Ovary (tissue), 10 donors: ENCODE measurements at places on chromosomes 4 and X.

GRCh38 chr4:56907489-56908205, at the start of gene REST:
TSS of gene REST (plus strand) at chr4:56907900. CDS start at chr4:56910639, 2,739 bp downstream.
- peak; percentile 88 for DNase-seq

DNA sequence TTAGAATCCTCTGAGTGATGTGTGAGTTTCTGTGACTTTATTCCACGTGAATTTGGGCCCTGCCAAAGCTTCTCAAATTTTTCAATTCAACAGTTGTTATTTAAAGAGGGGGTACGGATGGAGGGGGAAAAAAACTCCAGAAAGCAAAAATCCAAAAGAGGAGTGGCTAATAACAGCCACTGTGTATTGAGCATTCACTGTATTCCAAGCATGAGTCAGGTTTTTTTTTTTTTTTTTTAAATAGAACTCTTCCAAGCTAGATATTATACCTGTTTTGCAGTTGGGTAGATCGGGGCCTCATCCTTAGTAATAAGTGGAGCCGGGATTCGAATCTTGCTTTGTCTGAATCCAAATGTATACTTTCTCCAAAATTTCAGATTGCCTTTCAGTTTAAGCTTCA, 6.4 kb upstream of the RHOH start:
- DNase-seq: no peak

DNA sequence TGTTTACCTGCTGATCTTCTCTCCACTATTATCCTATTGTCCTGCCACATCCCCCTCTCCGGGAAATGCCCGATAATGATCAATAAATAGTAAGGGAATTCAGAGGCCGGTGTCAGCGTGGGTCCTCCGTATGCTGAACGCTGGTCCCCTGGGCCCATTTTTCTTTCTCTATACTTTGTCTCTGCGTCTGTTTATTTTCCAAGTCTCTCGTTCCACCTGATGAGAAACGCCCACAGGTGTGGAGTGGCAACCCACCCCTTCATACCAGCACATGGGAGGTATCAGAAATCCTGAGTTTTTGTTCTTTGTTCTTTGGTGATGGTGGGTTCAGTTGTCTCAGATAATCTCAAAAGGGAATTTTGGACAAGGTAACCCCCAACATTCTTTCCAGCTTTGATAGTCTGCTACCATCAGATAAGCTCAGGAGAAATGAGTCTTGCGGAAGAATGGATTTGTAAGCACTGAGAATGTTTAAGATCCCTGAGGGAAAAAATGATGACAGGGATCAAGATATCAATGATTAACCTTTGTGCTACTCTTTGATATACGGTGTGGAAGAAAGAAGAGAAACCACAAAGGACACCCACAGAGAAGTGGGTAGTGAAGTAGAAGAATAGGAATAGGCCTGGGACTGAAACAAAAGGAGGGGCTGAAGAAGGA, 117.9 kb downstream of the CEP44 start:
- no peak for DNase-seq

GRCh38 chr4:190014771-190015537, 12.1 kb downstream of the FRG2 start:
- no peak for DNase-seq

DNA sequence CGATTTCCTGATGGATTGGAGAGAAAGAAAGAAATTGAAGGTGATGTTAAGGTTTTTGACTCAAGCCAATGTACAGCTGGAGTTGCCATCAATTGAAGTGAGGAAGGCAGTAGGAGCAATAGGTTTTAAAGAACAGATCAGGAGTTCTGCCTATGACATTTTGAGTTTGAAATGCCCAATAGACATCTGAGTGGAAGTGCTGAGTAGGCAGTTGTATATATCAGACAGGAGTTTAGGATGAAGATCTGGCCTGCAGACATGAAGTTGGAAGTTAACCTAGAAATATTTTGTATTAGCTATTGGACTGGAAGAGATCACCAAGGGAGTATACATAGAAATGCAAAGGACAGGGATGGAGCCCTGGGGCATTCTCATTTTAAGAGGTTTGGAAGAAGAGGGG, 12.9 kb upstream of the TMSB15B start:
- DNase-seq: no peak

DNA sequence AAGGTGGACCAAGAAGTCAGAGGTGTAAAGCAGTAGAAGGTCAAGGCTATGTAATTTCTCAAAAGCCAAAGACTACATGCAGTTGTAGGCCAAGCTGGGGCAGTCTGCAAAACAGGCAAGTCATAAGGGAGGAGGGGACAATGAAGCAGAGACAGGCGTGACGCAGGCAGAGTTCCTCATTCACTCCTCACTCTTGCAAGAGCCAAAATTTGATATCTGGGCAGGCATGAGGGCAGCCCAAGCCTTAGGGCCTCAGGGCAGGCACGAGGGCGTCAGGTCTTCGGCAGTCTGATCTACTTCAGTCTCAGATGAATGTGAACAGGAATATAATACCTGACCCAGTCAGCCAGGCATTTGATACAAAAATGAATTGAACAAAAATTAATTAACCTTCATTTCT, 86.4 kb upstream of the AGA start:
- no peak for DNase-seq

- DNase-seq: no peak
Observed at GRCh38 chrX:101410461-101410860, 2.4 kb downstream of the HNRNPH2 start.

DNA sequence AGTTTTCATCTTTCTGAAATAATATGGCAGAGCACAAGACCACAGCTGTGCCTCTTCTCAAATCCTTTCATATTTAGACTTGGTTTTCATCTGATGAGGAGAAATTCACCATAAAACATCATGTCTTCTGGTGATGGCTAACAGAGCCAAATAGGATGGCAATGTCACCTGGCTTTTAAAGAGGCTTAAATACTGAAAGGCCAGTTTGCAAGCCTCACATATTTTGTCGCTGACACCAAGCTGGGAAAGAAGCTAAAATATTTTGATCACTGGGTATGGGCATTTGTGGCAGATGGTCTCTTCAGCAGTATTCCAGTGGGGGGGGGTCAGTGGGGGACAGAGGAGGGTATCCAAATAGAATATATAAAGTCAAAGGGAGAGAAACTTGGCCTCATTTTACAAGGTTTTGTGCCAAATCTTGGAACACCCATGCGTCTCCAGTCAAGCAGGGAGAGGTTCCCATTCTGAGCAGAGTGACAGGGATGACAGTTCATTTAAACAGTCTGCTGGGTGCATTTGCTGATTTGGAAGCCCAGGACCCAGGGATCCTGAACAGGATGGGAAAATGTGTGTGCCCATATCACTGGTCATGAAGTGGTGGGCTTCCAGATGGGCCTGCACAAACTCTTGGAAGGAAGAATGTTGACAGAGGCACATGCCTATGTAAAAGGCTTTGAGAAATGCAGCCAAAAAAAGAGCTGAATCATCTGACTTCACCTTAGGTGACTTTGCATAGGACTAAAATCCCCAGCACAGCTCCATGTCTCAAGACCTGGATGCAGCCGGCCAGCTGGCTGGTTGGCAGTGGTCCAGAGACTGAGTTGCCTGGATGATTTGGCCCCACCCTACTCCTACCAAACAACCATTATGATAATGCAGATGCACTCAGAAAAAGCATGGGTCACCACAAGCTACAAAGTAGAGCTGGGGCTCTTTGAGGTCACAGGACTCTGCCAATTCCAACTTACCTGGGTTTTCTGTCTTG, 484.4 kb upstream of the NR3C2 start:
- DNase-seq: no peak

GRCh38 chr4:57344296-57344695, 234.1 kb upstream of the IGFBP7 start:
- no peak for DNase-seq

GRCh38 chrX:24610516-24610915, 36.6 kb downstream of the PCYT1B start:
- DNase-seq: no peak

GRCh38 chr4:951594-952468, 19.6 kb downstream of the TMEM175 start:
- no peak for DNase-seq

GRCh38 chrX:20461002-20461401, 194.3 kb upstream of the RPS6KA3 start:
- DNase-seq: no peak

DNA sequence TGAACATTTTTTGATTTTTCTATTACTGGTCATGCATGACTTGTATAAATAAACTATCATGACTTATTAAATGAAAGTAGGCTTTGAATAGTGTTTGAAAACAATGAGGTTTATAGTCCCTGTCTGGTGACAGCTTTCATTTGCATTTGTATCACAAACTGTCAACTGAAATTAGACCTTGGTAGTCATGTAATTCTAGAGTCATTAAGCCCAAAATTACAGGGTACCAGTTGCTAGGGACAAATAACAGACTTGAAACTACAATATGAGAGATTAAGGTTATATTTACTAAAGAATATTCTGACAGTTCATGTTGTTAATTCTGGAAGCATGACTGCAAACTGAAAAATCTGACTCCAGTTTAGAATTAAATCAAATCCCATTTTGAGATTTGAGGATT, 9.2 kb upstream of the VAMP7 start:
- no peak for DNase-seq

- DNase-seq: no peak
Observed at GRCh38 chr4:171847751-171848150, 34.5 kb downstream of the GALNTL6 start.

DNA sequence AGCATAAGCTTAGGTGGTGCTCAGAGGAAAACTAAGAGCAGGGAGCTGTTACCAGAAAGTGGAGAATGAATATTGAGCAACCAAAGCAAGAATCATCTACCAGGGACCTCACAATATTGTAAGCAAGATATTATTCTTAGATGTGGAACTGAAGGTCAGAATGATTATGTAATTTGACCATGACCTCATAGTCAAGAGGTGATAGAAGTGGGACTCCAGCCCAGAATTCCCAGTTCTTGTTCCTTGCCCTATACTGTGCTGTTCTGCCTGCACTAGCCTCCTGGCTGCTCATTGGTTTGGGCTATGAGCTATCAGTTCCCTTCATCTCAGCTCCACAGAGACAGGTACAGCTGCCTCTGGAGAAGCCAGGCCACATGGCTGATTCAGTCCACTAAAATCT, 229.4 kb downstream of the LDB2 start:
- DNase-seq: peak; percentile 73

DNA sequence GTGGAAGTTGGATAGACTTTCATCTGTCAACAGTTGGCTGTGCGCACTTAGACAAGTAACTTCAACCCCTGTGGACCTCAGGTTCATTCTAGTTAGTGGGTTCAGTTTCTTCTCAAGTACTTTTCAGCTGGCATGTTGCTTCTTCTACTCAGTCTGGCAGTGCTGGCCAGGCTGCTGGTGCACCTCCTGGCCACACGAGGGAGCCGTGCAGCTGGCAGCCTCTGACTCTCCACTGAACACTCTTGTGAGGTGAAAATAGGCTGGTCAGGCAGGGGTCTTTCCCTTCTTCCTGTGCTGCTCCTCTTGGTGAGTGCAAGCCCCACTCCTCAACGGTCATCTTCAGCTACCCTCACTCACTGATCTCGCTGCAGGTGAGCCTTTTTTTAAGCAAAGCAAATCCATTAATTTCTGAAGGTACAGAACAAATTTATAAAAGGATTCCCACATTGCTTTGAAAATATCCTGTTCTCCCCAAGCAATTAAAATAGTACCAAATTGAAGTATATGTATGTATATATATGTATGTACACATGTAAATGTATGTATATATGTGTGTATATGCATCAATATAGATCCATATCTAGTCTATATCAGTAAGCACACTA, 30.6 kb downstream of the LONRF3 start:
- peak; percentile 67 for DNase-seq

DNA sequence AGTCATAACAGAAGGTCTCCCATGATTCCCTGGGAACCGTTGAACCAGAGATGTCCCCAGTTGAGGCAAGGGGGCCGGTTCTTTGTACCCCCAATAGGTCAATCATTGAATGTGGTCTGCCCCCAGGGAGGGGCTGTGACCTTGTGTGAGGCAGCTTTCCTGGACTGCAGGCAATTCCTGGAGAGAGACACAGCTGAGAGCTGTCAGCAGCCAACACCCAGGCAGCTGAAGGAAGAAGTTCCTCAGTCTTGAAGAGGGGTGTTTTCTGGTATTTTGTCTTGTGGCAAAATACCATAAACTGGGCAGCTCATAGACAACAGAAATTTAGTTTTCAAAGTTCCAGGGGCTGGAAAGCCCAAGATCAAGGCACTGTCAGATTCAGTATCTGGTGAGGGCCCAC, 185.7 kb upstream of the ATP6AP2 start:
- DNase-seq: no peak
